ENCODE measurements at places on chromosomes 2 and 18.
A peak's percentile ranks its signal among the peaks of the same experiment; 100 is the strongest.

DNA sequence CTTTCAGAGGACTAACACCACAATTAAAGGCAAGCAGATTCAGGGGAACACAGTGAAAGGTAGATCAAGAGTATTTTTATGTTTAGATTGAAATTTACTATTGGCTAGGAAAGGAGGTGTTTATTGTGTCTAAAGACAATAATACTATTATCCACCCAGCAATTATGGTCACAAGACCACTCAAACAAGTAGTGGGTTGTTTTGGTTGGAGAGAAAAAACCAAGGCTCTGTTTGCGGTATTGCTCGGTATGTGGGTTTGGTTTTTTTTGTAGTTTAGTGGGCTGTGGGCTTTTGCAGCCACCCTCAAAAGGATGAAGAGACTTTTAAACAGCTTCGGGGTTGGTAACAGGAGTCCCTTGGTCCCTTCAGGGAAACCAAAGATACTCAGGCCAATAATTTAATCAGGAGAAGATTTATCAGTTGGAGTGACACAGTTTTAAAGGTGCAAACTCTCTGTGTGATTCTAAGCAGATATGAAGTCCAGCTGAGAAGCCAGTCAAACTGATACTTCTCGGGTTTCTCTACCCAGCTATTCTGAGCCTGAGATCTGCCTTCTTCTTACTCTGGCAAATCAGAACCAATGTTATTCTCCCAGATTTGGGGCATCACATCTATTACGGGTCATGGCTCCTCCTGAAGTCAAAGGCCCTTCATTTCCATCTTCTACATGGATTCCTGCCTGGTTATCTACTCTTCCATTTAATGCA lies 55.3 kb downstream of the DCC start:
- no peak for DNase-seq

DNA sequence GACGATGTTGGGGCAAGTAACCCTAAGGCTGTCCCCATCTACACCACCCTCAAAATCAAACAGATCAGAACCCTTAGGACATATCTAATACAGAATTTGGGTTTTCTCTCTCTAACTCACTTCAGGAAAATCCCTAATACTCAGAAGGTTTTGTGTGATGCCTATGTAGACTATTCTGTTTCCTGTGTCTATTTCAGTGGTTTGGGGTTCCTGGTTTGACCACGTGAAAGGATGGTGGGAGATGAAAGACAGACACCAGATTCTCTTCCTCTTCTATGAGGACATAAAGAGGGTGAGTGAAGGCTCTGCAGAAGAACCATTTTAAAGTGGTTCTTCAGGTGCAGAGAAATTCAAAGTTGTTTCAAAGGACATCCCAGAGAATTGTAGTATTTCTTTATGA lies 16.3 kb downstream of the SULT1C2 start:
- no peak for DNase-seq

GRCh38 chr2:119478188-119478977 lies 45.9 kb downstream of the SCTR start:
- no peak for DNase-seq

DNA sequence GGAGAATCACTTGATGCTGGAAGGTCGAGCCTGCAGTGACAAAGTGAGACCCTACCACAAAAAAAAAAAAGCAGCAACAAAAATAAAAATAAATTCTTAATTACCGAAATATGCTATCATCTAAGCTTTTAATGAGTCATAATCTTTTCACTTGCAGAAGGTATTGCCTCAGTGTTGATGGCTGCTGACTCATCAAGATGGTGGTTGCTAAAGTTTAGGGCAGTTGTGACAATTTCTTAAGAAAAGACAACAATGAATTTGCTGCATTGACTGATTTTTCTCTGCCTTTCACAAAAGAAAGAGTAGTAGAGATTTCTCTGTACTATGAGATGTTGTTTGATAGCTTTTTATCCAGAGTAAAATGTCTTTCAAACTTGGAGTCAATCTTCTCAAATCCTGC lies 1809.0 kb downstream of the SUCLG1 start:
- no peak for DNase-seq

DNA sequence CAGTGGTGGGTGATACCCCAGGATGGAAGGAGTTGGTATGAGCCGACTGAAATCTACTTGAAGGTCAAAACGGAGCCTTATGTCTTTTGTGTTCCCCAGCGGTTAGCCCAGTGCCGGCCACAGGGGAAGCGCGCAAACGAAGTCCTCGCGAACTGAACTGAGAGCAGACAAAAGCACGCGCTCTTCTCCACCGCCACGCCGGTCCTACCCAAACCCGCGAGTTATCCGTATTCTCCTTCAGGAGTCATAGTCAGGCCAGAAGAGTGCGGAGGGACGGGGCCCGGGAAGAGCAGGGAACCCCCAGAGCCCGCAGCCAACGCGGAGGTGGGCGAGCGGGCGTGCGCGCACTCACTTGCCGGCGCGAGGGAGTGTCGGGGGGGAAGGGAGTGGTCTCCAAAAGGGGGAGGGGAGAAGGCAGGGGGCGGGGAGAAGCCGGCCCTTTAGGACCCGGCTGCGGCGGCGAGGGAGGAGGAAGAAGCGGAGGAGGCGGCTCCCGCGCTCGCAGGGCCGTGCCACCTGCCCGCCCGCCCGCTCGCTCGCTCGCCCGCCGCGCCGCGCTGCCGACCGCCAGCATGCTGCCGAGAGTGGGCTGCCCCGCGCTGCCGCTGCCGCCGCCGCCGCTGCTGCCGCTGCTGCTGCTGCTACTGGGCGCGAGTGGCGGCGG lies at the start of gene IGFBP2:
Gene IGFBP2 (plus strand): TSS at position 469 of the 664 bp plus-strand sequence. CDS start 104 bp downstream, at position 573.
- peak; percentile 60 for DNase-seq

GRCh38 chr2:191325651-191326365 lies 80.6 kb downstream of the MYO1B start:
- no peak for DNase-seq

GRCh38 chr18:49024804-49025421 lies 74.1 kb upstream of the SMAD7 start:
- DNase-seq = no peak
